Vagina (tissue), 2 donors: ENCODE measurements at places on chromosomes 5 and 9.

DNA sequence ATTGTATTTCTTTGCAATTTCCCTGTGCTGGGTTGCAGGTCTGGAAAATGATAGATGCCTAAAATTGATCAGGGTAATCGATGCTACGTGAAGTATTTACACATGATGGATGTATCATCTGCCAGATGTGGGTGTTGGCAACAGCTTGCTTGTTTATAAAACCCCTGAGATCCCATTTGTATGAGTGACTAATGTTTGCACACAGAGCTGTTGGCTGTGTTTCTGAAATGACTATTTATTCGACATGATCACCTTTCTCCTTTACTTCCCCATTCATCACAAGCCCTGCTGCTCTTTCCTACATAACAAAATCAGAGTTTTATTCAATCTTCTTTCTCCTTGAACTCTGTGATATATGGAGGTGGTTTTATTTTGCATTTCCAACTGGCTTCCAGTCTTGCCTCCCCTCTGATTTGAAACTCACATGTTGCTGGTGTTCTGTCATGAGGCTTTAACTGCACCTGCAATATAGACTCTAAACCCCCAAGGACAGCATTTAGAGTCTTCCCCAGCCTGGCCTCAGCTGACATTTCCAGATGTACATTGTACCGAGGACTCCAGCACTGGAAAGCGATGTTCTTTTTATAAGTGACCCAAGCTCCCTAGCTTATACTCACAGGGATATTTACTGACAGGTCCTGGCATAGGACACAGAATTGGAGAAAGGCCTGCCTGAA, 50.7 kb upstream of the SHB start:
- DNase-seq, result no peak

DNA sequence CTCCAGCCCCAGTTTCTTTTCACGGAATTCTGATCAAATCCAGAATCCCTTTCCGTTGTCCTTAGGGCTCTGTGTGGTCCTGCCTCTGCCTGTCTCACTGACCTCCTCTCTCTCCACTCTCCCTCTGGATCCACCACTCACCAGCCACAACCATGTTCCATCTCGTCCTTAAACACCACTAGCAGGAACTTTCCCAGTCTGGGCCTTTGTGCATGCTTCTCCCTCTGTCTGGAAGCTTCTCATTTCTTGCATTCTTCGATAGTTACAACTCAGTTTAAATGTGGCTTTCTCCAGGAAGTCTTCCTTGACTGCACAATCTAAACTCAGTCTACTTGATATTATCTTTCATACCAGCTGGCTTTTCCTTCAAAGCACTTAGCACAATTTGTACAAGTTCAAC, 117.7 kb upstream of the MSX2 start:
- DNase-seq, result no peak

DNA sequence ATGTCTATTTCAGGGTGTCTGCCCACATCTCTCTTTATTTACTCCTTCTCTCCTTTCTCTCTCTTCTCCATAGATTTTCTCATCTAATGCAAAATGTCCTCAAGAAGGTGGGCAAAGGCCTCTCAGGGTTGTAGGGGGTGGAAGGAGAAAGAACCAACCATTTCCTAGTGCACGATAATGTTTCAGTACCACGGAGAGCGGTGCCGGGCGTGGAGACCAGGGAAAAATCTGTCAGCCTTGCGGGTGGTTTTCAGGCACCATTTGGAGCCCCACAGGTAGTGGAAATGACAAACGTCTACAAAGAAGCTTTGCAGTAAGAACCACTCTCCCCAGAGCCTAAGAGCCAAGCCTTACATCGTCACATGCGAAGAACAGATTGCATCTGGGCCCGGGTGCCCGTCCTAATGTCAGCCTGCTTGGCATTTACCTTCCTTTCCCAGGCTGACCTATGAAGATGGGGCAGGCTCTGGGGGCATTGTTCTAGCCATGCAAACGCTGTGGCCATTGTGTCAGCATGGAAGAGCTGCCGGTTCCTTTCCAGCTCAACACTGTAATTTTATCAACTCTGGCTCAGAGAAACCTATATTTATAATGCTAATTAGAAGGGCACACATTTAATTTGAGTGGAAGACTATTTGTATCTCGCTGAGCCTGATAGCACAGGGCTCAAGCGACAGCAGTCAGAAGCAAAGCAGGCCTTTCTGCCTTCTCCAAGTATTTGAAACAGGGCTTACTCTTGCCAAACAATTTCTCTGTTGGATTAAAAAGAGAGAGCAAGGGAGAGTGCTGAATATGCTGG, 430.1 kb upstream of the WWC1 start:
- DNase-seq, result no peak

DNA sequence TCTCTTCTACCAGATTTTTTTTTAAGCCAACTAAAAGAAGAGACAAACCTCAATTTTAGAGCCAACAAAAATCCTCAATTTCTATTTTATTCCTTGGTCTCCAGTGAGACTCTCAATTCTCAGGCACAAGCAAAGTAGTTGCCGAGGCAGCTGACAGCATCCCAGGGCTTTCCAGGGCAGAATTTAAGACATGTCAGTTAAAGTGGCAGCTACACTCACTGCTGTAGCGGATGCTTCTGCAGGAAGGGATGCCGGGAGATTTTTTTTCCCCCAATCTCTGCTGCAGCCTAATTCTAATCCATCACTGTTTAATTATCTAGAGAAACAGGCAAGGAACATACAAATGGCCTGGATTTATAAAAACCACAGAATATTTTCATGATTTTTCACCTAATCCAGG, 57.0 kb downstream of the TTC39B start:
- DNase-seq, result no peak

GRCh38 chr9:26723486-26723885, 169.1 kb downstream of the CAAP1 start:
- no peak for DNase-seq
